Hindlimb muscle (tissue), 1 donor: ENCODE measurements at places on chromosomes 12 and 14.
A peak's percentile ranks its signal among the peaks of the same experiment; 100 is the strongest.

GRCh38 chr12:107404981-107405380 is 280.6 kb upstream of the PWP1 start:
- no peak for DNase-seq

GRCh38 chr12:116233669-116234068 is 43.8 kb downstream of the MED13L start:
- DNase-seq = no peak

GRCh38 chr12:132632521-132633228 is 14.1 kb downstream of the P2RX2 start:
- DNase-seq = no peak

GRCh38 chr12:117100251-117100650 is 1.0 kb upstream of the TESC start:
- no peak for DNase-seq

GRCh38 chr12:113802000-113802749 is 163.9 kb downstream of the RBM19 start:
- no peak for DNase-seq

GRCh38 chr12:121811434-121812319 is 7.9 kb downstream of the SETD1B start:
- peak; percentile 83 for DNase-seq

- no peak for DNase-seq
These were observed 35.8 kb downstream of the MTHFD1 start for GRCh38 chr14:64423987-64424386.

DNA sequence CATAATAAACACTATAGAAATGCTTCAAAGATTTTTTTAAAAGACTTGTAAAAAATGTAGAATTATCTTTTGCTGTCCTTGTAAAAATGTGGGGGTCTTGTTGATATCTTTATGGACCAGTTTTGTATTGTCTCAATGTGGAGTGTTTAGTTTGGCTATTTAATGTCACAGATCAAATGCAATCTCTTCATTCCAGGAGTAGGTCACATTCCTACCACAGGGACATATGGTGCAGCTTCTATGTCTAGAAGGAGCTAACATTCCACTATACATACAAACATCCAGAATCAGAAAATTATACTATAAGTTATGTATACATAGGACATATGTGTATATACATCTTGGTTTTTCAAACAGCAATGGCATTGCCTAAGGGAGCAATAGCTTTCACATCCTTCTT is 345.7 kb downstream of the BMP4 start:
- no peak for DNase-seq

- DNase-seq = no peak
These were observed 8.3 kb downstream of the RERG start for GRCh38 chr12:15212930-15213329.

DNA sequence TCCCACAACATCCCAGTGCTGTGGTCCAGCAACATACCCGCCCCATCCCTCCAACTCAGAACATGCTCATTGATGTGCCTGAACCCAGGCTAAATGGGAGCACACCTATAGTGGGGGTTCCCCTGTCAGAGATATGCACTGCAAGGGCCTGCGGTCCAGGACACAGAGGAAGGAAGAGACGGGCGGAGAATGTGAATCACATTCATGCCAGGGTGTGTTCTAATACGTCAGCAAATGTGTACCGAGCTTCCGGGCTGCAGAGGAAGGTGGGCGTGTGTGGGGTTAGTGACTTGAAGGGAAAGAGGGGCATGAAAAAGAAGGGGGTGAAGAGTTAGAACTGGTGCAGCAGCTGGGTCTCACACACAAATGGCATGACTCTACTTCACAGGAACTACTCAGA is 83.7 kb downstream of the DPF3 start:
- DNase-seq = no peak

- DNase-seq = no peak
These were observed 7.4 kb upstream of the GAPDH start for GRCh38 chr12:6526766-6527525.

DNA sequence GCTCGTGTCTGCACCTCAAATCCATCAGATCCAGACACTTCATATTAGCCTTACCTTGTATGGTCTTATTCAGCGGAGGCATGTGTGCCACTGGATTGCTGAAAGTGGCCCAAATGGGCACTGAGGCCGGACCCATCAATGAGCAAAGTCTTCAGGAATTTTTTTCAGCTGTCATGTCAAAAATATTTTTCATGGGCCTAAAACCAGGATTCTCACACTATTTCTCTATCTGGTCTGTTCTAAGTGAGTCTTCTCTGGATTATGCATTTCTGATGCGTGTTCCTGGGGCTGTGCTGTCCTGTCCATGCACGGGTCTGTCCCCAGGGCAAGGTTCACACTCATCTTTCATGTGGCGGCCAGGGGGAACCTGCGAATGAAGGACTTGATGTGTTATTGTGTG is 94.6 kb downstream of the KCNA5 start:
- DNase-seq = no peak

DNA sequence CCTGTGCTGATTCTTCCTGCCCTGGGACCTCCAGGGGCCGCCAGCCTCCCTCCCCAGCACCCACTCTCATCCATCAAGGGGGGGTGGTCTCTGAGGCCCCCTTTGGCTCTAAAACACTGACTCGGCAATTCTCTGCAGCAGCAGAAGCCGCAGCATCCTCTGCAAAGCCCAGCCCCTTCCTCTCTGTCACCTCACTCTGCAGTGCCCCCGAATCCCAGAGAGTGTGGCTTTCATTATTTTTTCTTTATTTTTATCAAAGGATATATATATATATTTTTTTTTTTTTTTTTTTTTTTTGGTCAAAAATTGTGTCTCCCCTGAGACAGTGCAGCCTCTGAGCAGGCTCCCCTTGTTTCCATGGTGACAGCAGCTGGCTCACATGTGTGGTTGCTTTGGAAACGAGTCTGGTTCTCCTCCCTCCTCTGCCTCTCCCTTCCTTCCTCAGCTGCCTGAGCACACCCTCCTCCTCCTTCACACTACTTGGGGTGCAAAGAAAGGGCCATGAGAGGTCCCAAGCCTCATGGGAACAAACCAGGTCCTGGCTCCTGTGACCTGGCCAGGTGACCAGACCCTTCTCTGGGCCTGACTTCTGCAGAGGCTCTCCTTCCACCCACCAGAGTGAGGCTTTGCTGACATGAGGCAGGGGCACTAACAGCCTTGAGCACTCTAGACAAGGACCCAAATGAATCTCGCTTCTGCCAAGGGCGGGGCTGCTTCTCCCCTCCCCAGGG is 100.5 kb downstream of the LRRC74A start:
- peak; percentile 85 for DNase-seq

GRCh38 chr12:5888816-5889315 is 56.2 kb downstream of the ANO2 start:
- DNase-seq = no peak

DNA sequence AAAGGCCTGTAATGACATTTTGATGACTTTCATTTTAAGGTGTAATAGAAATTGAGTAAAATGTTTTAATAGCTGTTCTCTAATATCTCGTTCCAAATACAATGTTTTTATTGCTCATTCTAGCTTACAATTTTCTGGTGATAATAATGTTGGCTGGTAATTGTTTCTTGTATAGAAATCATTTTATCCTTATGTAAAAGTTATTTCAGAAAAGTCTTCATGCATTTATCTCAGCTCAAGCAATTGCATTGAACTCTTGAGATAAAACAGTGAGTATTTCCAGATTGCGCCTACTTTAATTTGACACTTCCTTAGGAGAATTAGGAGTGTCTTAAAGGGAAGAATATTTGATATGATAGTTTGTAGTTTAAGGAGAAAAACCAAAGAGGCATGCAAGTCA is 4.0 kb downstream of the RMST start:
- DNase-seq = no peak
